ENCODE measurements at places on chromosomes 7 and 10. TPM values are rescaled to one million over a fixed set of nuclear protein-coding genes. Genes with fewer than 3 reads are reported as not detected.

The CDC14C gene
- total RNA-seq, result not detected

The UPF2 gene
- total RNA-seq, result 41.4 TPM

The ANKRD30A gene
- not detected for total RNA-seq

The EZH2 gene
- total RNA-seq, result 120 TPM

The GPC2 gene
- 7.9 TPM for total RNA-seq

The GHRHR gene
- not detected for total RNA-seq

The COL17A1 gene
- not detected for total RNA-seq

The OR2F2 gene
- not detected for total RNA-seq

The LBX1 gene
- total RNA-seq, result not detected

The GRID1 gene
- not detected for total RNA-seq

The ASB10 gene
- total RNA-seq, result not detected

The FFAR4 gene
- total RNA-seq, result not detected

The DMBT1 gene
- not detected for total RNA-seq

DNA sequence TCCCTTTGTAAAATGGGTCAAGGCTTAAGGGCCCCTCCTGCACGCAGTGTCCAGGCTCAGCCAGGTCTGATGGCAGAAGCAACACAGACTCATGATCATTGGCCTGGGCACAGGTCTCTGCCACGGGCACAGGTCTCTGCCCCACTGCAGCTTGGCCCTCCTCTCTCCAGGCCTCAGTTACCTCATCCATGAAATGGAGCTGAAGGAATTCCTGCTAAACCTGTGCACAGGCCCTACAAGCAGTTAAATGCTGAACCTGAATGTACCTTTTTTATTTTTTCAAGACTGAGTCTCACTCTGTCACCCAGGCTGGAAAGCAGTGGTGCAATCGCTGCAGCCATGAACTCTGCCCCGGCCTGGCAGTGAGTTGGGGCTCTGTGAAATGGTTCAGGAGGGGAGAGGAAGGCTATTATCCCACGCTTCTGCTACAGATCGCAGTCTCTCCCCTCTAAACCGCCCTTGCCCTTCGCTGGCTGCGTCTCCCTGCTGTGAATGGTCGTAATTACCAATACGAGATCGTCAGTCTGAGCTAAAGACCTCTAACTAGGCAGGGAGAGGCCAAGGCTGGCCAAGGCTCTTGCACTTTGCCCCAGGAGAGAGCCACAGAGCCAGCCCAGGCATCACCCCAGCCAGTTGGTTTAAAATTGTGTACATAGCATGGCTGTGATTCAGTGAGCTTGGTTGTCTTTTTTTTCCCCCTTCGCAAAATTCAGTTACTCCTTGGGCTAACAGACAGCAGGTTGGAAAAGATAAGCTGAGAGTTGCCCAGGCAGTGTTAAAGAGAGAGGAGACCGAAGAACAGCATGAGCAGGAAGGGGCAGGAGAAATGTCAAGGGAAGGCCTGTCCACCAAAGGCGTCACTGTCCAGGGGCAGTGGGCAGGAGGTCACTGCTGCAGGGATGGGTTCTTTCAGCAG lies 93.0 kb upstream of the KCTD7 start:
- DNase-seq, result no peak

DNA sequence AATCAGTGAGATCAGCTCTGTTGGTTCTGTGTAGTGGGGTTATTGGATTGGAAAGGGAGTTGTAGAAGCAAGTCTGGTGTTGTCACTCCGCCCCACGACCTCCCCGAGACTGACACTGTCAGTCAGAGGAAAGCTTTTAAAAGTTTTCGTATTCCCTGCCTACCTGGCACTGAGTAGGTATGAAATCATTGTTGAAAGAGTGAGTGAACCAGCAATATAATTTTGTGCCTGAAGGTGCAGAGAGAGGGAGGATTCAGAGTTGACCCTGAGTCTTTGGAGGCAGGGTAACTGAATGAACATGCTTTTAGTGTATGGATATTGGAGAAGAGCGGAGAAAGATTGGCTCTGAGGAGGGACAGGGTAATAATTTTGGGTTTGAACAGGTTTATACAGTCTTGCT lies 27.3 kb downstream of the CCNY start:
- no peak for DNase-seq

DNA sequence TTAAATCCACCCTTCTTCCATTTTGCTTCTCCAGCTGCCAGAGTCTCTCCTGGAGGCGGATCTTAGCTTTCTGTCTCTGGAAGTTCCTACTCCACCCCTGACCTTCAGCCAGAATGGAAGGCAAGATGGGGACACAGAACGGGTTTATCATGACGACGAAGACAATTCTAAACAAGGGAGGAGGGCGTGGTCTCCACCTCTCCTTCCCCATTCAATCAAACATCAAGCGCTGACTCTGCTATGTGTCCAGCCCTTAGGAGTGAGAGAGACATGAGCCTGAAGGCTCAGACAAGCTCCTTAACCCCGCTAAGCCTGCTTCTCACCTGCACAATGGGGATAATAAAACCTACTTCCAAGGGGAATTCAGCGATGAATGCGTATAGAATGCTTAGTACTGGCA lies 3.1 kb downstream of the CYP17A1 start:
- DNase-seq, result no peak

GRCh38 chr10:132102071-132102716 lies 36.4 kb downstream of the JAKMIP3 start:
- DNase-seq, result no peak

GRCh38 chr10:75941223-75941801 lies 509.9 kb downstream of the LRMDA start:
- DNase-seq, result no peak

GRCh38 chr10:43226851-43227845 lies 39.7 kb downstream of the RASGEF1A start:
- no peak for DNase-seq

GRCh38 chr7:108002726-108003598 lies at the start of gene LAMB1:
Gene LAMB1 (minus strand): TSS chr7:108003161. CDS start chr7:108002885, 276 bp downstream.
- peak; percentile 58 for DNase-seq

GRCh38 chr7:69845721-69846495 lies 247.6 kb downstream of the AUTS2 start:
- no peak for DNase-seq

GRCh38 chr7:126398285-126398684 lies 854.5 kb downstream of the GRM8 start:
- no peak for DNase-seq

DNA sequence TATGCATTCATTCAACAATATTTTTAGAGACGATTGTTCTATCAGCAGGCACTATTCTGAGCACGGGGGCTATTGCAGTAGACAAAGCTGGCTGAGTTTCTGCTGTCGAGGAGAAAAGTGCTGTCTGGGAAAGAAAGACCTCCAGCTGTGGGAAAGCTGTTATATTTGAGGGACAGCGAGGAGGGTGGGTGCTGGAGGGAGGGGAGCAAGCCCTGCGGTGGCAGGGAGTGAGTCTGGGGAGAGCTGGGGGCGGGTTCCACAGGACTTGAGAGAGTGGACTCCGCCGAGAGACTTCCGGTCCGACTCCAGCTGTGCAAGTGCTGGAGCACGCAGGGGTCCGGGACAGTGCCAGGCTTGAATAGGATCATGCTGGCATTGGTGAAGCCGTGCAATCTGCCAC lies 602.1 kb upstream of the FOXK1 start:
- DNase-seq, result no peak

DNA sequence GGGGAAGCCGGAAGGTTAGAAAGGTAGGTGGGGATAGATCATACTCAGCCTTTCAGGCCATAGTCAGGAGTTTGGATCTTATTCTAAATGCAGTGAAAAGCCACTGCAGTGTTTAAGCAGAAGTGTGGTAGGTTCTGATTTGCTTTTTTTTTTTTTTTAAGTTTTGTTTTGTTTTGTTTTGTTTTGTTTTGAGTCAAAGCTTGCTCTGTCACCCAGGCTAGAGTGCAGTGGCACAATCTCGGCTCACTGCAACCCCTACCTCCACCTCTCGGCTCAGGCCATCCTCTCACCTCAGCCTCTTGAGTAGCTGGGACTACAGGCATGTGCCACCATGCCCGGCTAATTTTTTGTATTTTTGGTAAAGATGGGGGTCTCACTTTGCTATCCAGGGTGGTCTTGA lies 23.5 kb downstream of the RHOBTB1 start:
- DNase-seq, result no peak

- no peak for DNase-seq
Measured at GRCh38 chr7:112113913-112114575, 92.2 kb downstream of the DOCK4 start.

DNA sequence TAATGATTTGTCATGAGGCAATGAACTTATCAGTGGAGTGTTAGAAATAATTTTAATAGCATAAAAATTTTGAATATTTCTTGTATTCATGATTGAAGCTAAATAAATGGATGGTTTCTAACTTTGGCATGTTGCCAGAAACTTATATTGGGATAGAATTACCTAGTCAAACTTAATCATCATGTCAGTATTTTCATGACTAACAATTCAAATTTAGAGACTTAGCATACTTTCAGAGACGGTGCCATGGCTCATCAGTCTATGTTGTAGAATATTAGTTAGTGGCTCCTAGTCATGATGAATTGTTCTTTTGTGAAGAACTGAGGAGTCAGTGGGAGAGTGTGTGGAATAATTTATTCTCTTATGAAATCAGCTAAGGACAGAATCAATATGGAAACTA lies 599.6 kb upstream of the POT1 start:
- DNase-seq, result no peak

DNA sequence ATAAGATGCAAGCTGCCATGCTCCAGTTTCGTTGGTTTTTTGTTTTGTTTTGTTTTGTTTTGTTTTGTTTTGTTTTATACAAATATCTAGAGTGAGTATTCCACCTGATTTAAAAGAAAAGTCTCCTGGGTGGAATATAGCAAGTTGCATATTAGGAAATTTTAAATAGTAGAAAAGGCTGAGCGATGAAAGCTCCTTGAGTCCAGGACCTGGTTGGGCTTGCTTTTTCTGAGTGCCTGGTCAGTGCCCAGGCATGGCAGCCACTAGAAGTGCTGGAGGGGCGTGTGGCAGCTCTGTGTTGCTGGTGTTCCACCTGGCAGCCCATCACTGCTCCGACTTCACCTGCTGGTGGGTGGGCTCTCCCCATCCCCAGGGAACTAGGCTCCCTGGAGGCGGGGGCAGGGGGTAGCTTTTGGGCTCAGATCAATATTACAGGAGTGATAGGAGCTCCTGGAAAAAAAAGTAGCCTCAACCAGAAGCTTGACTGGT lies 8.0 kb downstream of the COL17A1 start:
- no peak for DNase-seq

DNA sequence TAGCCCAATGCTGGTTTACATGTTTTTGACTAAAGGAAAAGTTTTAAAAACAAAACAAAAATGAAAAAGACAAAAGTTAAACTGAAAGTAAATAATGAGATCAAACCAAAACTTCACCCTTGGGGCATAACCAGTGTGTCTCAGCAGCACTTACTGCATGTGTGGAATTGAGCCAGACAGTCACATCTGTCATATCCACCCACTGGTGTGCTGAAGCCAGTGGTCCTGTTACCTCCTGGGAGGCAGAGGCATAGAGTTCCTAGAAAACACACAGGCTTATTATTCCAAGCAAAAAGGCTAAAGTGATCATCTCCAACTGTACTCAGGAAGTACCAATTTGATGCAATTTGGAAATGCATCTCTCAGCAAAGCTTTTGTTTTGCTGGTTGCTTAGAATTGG lies 40.4 kb downstream of the ASAH2 start:
- DNase-seq, result no peak

GRCh38 chr10:107618504-107618994 lies 454.0 kb upstream of the SORCS1 start:
- no peak for DNase-seq

DNA sequence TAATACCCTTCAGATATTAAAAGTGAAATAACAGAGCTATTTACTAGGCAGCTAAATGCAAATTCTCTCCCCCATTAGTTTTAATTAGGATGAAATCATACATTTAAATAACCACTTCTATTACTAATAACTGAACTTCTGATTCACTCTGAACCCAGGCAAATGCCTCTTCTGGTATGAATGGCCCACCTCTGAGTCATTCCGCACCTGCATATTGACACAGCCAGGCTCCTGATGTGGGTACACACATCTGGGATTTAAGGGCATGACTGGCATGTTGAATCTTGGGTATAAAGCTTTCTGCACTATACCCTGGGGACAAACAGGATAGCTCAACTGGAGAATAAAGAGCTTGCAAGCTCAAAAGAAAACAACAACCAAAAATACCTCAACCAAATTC lies 140.9 kb downstream of the AUTS2 start:
- DNase-seq, result no peak

- no peak for DNase-seq
Measured at GRCh38 chr10:91555455-91555854, 77.4 kb downstream of the PPP1R3C start.

- DNase-seq, result no peak
Measured at GRCh38 chr10:98560565-98560964, 113.8 kb upstream of the HPS1 start.

DNA sequence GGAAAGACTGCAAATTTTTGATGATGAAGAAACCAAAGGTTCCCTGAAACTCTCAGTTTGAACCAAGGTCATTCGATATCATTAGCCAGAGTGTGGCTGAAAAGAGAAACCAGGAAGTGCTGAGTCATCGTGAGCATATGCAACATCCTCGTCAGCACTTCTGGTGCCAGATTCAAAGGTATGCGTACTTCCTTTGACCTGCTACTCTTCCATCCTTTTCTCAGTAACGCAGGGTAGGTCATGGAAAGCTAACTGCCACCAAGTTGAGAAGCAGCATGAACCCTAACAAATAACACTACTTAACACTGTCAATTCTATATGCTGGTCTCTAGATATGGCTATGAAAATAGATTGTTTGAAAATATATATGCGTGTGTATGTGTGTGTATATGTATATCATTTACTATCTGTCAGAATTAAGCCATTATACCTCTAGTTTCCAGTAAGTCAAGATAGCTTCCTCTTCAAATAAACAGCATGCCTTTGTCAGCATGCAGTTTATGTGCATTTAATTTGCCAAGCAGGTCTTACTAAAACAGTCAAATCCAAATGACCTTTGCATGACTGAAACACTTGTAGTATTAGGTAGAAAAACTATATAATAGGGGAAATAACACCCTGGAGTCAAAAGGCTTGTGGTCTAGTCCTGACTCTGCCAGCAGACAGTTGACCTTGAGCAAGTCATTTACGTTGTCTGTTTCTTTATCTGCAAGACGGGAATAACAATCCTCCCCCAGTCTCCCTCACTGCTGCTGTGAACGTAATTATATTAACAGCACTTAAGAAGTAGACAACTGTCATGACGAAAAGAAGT lies 26.4 kb downstream of the CDK6 start:
- DNase-seq, result peak; percentile 91

DNA sequence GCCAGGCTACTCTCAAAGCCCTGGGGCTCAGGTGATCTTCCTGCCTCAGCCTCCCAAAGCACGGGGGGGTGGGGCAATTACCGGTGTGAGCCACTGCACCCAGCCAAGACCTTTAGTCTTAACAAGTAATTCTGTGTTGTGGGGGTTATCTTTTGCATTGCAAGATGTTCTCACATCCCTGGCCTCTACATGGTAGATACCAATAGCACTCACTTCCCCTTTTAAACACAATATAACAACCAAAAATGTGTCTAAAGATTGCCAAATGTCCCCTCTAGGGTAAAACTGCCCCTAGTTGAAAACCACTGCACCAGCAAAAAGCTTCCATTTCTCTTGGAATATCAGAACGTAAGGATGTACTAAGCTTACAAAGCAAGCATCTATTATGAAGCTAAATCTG lies 225.0 kb downstream of the CTNNA3 start:
- no peak for DNase-seq

All from activated CD4-positive, alpha-beta T cell treated with anti-CD3 and anti-CD28 coated beads, Interleukin-2, amount 10 ng/mL, durations not matched to agents 24 days and 14 days (primary cell).